Stimulated activated CD4-positive, alpha-beta T cell treated with anti-CD3 and anti-CD28 coated beads, Interleukin-1b, Interleukin-23, amount 100 ng/mL, for 1 hour (primary cell): ENCODE measurements at places on chromosomes 5 and 9.

GRCh38 chr5:173302546-173303155 lies 25.6 kb downstream of the STC2 start:
- DNase-seq: no peak

DNA sequence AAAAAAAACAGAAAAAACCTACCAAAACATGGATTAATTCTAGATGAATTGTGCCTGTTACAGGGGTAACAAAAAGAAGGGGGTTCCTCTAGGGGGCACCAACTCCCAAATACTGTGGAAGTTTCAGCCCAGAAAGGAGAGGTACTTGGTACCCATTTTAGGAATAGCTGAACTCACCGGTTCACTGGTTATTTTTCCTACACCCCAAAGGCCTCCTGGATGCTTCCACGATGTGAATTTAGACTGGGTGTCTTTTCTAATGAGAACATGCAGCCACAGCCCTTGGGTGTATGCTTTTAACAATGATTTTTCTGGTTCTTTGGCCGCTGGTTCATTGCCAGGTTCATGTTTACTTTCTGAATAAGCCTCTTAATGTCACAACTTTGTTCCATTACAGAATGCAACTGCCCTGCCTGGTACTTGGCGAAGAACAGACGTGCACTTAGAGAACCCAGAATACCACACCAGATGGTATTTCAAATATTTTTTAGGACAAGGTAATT lies 46.7 kb downstream of the GARNL3 start:
- DNase-seq: no peak

DNA sequence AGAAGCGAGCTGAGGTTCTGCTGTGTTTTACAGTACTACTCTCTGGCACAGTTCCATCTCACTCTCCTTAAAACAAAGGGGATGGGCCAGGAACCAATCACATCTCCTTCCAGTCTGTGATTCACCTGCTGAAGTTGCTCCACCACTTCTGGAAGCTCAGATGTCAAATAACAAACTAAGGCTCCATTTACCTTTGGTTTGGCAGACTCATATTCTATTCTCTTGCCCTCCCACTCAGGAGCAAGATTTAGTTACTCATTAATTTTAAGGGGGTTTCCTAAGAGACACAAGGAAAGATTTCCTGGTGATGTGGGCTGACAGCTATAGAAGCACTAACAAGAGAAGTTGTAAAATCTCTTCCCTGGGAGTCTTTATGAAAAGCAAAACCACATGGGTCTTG lies 37.8 kb upstream of the KIF2A start:
- no peak for DNase-seq

DNA sequence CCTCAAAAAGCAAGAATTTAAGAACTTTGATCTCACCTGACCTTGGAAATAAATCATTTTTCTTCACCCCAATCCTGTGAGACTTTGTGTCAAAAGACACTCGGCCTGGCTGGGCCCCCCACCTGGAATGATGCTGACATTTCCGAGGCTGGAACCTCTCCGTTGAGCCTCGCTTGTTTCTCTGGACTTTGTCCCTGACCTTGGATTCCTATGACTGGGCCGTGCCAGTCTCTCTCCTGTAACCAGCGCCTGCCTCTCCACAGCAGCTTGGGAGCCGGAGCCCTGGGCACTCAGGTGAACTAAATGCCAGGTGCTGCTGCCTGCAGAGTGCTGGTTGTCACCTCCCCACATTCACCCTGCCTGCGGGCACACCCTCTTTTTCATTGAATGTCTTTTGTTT lies 62.7 kb downstream of the RETREG1 start:
- no peak for DNase-seq

DNA sequence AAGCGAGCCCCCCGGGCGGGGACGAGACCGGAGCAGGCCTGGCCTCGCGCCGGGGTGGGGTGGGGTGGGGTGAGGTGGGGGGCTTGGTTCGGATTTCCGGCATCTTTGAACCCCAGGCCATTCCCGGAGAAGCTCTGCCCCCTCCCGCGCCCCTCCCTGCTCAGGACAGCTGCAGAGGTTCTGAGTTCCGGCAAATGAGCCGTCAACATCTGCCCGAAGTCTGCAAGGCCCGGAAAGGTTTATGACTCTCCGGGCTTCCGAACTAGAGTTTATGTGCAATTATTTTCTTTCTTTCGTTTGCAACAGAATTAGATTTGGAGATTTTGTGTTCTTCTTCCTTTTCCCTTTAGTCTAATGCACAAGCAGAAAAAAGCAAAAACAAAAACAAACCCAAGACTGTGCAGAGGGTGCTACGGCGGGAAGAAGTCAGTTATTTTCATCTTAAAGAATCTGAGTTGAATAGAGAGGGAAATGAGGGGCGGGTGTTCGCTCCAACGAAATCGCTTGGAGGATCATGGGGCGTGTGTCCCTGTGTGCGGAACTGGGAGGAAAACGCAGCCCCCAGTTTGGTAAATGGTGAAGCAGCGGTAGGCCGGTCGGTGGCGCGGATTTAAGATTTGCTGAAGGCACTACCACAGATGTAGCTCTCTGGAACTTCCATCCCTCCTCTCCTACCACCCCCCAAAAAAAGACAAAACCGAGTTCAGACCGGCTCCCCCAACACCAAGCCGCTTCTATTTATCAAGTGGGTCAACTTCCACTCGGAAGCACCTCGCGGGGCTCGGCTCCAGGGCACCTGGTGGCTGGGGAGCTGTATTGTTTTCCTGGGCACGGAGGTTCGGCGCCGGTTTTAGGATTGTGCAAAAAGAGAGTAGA lies 4.8 kb downstream of the LHX2 start:
- DNase-seq: no peak

GRCh38 chr5:79436224-79436623 lies 77.7 kb downstream of the HOMER1 start:
- no peak for DNase-seq

GRCh38 chr5:174065528-174066197 lies 20.2 kb downstream of the NSG2 start:
- DNase-seq: no peak

DNA sequence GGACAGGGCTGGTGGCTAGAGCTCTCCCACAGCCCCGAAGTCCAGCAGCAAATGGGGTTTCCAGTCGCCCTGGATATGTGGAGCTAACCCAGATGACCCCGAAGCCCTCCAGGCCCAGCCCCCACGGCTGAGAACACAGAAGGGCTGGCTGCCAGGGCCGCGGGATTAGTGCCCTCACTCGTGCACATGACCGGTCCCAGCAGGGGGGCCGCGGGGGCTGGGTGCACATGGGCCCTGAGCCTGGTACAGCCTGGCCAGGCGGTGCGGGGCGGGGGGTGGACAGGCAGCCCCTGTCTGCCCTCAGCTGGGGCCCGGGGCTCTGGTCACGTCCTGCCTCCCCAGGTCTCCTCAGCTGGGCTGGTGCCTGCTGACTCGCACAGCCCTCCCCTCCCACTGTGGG lies 5.9 kb downstream of the SSNA1 start:
- DNase-seq: no peak

DNA sequence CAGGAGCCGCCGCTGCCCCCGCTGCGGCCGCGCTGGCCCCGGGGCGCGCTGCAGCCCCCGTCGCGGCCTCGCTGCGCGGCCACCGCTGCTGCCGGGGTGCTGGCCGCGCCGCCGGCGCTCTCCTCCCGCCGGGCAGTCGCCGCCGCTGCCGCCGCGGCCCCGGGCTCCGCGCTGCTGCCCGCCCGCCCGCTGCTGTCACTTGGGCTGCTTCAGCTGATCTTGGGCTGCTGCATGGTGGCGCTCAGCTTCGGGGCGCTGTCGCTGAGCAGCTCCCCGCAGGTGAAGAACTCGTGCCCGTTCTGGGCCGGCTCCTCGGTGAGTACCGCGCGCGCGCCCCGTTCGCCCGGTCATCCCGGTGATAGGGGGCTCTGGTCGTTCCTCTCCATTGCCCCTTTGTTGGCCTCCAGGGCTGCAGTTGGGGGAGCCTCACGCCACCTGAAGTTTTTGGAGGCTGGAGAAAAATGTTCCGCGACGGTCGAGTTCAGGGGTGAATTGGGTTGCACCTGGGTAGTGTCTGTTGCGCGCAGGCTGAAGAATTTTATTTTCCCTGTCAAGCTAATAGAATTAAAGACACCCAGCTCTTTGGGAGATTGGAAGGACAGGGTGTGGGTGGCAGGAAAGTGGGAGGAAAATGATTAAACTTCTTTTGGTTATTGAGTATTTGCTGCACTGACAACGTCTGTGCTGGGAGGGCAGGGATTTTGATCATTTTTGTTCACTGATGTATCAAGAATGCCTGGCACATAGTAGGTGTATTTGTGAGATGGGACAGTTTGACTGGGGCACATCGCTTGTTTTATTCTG lies 596 bp downstream of the ENTREP1 start:
- DNase-seq: no peak

DNA sequence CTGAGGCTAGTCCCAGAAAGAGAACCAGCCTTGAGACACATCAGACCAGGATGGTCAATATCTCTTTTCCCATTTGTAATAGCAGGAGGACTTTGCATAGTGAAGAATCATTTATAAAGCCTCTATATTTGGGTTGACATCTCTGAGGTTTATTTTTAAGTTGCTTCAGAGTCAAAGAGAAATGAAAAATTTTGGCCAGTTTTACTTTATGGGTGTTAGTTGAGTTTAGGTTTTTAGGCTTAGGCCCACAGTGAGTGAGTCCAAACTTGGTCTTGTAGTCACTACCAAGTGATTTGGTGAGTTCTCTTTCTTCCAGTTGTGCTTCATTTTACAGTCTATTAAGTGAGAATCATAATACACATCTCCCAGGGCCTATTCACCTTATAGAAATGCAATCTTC lies 5.3 kb upstream of the MEF2C start:
- no peak for DNase-seq

DNA sequence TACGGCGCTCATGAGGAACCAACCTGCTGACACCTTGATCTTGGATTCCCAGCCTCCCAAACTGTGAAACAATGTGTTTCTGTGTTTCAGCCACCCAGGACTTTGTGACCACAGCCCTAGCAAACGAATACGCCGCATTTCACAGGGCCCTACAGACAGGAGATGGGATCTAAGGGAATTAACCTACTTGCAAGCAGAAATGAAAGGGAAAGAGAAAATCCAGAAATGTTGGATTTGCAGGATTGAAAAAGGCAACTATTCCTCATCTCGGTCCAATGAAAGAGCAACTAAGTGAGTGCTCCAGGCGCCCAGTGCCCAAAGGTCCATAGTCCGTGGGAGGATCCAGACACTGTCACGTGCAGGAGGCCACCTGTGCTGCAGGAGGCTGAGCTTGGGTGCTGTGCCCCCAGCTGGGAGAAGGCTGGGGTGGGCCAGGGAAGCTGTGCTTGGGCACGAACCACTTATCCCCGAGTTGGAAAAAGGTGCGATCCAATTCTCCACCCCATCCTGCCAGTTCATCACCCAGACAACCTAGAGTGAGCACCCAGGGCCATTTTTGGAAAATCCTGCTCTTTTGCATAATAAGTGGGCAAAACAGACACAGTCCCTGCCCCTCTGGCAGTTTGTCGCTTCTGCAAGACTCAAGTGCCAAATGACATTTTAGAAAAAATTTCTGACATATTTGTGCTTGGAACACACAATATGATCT lies 177.9 kb downstream of the C9orf50 start:
- no peak for DNase-seq

- no peak for DNase-seq
Measured at GRCh38 chr5:154168395-154168794, 22.1 kb upstream of the GALNT10 start.

GRCh38 chr9:126303488-126303887 lies 23.1 kb upstream of the MVB12B start:
- DNase-seq: no peak

DNA sequence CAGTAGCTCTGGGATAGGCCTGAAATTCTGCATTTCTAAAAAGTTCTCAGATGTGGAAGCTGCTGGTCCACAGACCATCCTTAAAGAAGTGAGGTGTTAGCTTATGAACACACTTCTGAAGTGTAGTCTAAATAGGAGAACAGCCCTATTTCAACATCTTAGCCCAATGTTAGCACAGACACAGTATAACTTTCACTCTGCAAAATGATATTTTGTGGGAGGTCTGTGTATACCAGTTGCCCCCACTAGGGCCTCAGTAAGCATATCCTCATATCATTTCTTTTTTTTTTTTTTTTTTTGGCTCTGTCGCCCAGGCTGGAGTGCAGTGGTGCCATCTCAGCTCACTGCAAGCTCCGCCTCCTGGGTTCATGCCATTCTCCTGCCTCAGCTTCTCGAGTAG lies 7.5 kb upstream of the HABP4 start:
- DNase-seq: no peak

DNA sequence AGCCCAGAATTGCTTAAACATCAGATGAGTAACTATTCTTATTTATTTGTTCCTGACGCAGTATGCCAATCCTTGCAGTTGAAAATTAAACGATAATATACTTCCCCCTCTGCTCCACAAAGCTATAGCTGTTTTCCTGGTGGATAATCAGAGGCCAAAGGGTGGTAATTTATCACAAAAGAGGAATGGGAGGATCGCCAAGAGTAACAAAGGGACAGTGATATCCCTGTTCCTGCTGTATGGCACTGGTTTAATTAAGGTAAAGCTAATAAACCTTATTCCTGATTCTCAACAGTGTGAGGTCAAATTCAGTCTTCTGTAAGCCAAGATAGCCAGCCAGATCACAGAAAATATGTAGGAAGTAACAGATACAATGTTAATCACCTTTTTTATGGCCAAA lies 33.4 kb upstream of the PTGER4 start:
- no peak for DNase-seq

- no peak for DNase-seq
Measured at GRCh38 chr9:112239284-112239683, 64.2 kb upstream of the SUSD1 start.

- no peak for DNase-seq
Measured at GRCh38 chr9:20592673-20593072, 29.6 kb downstream of the MLLT3 start.

- no peak for DNase-seq
Measured at GRCh38 chr5:134072471-134073210, 41.8 kb upstream of the TCF7 start.

DNA sequence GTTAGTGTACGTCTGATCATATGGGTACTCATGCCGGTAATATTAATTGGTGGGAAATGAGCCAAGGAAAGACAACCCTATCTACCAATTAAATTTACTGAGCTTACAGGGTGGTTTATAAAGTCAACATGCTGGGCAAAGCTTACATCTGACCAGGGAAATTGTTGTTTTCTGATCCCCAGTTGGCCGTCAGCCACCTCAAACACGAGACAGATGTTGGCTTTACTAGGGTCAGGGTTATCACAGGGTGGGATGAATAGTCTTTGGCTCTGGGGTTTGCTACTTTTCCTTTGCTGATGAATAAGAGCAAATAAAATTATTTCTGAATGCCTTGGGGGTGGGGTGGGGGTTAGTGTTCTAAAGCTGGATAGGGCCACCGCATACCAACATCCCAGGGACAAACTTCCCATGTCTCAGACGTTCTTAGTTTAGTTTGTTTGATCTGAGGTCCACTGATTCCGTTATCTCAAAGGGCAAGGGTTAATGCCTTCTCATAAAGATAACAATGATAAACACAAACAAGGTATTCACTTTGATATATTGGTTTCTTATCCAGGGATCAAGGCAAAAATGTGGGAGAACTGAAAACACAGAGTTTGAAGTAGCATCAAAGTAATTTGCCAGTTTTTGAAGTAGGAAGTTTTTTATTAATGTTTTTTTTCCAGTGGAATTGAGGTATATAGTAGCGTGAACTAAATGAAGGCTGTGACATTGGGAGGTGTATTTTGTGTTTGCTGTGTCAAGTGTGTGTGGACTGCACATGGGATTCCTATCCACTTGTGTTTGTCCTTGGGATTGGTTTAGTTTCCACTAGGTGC lies 109.1 kb upstream of the RPS23 start:
- no peak for DNase-seq
